ENCODE measurements at places on chromosomes 5 and 9.
A peak's percentile ranks its signal among the peaks of the same experiment; 100 is the strongest.

DNA sequence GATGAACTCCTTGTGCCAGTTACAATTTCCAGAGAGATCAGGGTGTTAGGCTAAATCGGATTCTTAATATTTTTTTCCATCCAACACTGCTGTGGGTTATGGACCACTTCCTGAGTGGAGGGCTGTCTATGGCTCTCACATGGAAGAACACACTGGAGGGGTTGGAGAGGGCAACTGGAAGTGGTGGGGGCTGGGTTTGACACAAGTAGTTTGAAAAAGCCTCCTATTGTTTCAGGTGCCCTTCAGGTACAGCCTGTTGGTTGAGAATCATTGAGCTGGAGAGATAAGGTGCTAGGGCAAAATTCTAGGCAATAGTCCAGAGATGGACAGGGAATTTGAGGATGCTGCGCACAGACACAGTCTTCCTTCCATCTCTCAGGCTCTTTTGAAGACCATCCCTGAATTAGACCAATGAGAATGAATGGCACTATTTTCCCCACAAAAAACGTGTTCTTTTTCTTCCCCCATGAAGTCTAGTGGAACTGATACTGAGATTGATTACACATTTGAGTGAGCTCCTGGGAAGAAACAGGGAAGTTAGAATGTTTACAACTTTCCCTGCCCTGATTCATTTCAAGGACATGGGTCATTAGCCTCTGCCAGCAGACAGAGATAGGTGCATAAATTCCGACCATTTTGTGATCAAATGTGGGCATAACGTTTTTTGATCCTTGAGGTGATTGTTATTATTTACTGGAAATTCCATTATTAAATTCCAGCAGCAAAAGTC is 87.7 kb downstream of the ACER2 start:
- DNase-seq = no peak

DNA sequence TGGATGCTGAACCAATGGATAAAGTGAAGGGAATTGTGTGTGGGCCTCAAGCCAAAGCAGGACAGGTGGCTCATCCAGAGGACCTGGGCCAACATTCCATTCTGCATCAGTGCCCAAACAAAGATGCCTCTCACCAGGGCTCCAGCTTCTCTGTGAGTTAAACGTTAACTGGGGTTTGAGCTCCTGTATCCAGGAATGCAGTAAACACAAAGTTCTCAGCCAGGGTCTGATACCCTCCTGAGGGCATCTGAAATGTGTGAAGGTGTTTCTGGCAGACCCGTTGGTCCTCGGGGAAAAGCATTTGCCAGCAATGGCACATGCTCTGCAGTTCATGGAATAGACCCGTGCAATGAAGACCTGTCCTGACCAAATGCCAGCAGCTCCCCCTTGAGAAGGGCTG is 33.9 kb upstream of the AOPEP start:
- DNase-seq = no peak

GRCh38 chr9:134366223-134367031 is 40.2 kb downstream of the RXRA start:
- no peak for DNase-seq

GRCh38 chr9:123757960-123758359 is 172.0 kb downstream of the DENND1A start:
- no peak for DNase-seq

GRCh38 chr5:78744951-78745534 is 96.5 kb upstream of the LHFPL2 start:
- no peak for DNase-seq

GRCh38 chr9:83964973-83965349 is 15.1 kb downstream of the HNRNPK start:
- DNase-seq = no peak

GRCh38 chr5:124605541-124605940 is 140.9 kb downstream of the ZNF608 start:
- no peak for DNase-seq

GRCh38 chr5:95283761-95284571 is 928 bp downstream of the MCTP1 start:
- peak; percentile 6 for DNase-seq

GRCh38 chr9:8809741-8810140 is 1010.2 kb upstream of the DMAC1 start:
- no peak for DNase-seq

DNA sequence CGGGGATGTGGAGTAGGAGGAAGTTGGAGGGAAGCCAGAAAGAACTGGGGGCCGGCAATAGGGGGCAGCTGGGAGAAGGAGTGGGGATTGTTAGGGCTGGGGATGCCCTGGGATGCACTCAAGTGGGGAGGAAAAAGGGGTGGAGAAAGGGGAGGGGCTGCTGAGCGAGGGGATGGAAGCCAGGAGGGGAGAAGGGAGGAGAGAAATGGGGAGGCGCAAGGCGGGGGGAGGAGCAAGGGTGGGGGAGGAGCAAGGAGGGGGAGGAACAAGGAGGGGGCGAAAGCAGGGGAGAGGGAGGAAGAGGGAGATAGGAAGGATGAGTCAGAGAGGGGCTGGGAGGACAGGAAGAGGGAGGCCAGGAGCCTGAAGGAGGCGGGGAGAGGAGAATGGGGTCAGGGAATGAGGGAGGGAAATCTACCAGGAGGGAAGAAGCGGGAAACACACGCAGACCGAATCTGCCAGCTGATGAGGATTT is 1.6 kb downstream of the IRX4 start:
- DNase-seq = no peak

- no peak for DNase-seq
Measured at GRCh38 chr9:129497005-129497812, 123.7 kb downstream of the C9orf50 start.

DNA sequence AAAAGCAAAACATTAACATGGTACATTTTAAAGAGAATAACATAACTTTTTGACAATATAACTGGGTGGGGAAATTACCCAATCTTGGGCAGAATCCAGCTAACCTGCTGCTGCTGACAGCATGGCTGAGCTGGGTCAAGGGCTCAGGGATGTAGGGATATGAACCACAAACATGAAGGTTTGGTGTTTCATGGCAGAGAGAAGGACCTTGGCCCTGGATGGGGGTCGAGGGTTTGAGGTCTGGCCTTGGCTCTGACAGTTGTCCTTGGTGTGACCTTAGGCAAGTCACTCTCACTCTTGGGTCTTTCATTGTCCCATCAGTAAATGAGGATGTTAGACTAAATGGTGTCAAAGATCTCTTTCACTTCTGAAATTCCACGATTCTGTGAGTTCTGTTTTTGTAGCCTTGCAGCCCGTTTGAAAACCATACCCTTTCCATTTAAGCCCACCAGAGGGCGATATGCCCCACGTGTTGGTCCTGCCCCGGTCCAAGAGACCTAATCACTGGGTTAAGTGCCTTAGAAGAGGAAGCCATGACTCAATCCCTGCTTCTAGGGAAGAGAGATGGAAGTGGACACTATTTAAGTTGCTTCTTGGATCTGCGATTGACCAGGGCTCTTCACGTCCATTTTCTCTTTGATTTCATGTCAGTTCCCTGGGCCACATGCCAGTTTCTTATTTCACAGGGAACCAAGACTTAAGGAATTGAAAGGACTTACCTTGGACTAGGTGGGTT is 56.8 kb upstream of the TEX48 start:
- DNase-seq = peak; percentile 79

DNA sequence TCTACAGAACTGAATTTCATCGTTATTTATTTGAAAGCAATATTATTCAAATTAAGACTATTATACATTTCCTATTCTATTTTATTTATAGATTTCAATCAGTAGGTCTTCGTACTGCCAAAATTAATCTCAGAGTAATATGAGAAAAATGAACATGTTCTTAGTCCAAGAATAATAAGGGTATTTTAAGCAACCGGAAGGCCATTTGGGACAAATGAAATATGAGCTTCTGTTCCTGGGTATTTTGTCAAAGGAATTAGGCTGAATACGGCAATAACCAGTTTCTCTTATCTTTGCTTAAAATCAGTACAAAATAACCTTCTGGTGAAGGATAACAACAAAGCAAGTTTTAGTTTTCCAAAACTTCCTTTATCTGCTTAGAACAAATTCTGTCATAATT is 410.3 kb upstream of the PRR16 start:
- no peak for DNase-seq

- DNase-seq = no peak
Measured at GRCh38 chr5:129112295-129112694, 17.7 kb downstream of the ISOC1 start.

DNA sequence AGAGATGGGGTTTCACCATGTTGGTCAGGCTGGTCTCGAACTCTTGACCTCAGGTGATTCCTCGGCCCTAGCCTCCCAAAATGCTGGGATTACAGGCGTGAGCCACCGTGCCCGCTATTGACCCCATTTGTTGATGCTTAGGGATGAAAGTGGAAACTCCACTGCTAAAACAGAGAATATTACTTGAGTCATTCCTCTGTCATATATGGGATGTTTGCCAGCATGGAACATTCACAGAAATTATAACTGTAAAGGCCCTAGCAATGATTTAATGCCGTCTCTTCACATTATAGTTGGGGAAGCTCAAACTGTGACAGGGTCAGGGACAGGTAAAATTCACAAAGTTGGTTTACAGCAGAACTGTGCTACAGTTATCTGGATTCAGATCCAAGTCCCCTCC is 94.5 kb downstream of the TMC1 start:
- DNase-seq = no peak

GRCh38 chr9:12775679-12776512 is 1.1 kb downstream of the LURAP1L start:
- no peak for DNase-seq

GRCh38 chr9:135295551-135296300 is 183.9 kb upstream of the PPP1R26 start:
- no peak for DNase-seq

GRCh38 chr5:60488466-60489130 is 211.4 kb downstream of the DEPDC1B start:
- no peak for DNase-seq

GRCh38 chr5:161545344-161546094 is 1.0 kb downstream of the GABRB2 start:
- DNase-seq = no peak

DNA sequence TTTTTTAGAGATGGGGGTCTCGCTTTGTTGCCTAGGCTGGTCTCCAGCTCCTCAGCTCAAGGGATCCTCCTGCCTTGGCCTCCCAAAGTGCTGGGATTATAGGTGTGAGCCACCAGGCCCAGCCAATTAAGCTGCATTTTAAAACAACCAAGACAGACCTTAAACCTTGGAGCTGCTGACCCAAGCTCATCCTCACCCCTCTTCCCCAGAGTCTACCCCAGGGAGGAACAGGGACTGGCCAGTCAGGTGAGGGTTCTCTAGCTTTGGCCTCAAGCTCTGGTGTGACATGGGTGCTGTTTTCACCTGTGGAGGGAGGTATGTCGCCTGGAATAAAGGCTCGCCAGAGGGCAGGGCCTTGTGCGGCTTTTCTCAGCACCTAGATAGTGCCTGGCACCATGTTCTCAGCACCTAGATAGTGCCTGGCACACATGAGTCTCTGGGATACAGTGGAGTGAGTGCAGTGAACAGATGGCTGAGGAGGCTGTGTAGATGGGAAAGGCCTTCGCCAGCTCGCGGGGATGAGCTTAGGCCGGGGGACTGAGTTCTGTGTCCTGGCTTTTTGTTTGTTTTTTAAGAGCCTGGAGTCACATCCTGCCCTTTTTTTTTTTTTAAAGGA is 7.4 kb downstream of the CDK9 start:
- no peak for DNase-seq

DNA sequence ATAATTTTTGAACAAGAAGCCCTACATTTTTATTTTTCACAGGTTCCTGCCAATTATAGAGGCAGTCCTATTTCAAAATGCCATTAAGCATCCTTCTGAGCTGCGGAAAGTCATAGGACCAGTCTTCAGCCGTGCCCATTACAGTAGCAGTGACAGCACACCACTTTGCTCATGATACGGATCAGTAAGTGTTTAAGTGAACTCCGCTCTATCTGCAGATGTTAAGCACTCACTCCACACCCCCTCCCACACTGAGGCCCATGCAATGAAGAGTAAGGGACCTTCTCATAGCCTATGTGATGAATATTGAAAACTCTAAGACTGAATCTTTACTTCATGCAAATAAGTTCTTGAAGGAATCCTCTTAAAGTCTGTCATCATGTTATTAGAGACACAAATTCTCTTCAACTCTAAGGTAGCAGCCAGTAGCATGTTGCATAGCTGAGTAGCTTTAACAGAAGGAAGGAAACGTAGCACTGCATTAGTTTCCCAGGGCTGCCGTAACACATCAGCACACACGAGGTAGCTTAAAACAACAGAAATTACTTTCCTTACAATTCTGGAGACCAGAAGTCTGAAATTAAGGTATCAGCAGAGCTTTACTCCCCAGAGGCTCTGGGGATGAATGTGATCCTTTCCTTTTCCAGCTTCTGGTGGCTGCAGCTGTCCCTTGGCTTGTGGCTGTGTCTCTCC is 20.3 kb upstream of the TAF11L2 start:
- DNase-seq = no peak

DNA sequence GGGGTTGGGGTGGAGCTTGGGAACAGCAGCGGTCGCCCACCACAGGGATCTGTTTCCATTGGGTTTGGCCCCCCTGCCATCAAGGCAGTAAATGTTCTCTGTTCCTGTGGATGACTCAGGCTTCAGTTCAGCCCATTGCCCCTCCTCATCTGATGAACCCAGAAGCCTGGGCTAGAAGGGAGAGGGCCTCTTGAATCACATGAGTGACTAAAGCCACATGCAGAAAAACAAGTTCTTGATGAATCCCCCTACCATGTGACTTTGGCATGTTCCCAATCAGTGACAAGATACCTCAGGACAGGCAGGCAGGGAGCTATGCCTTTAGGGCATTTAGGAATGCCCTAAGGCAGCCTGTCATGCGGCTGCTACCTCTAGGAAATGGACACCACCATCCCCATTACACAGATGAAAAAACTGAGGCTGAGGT is 2.5 kb downstream of the SH3PXD2B start:
- no peak for DNase-seq

GRCh38 chr9:2289263-2289662 is 274.1 kb downstream of the SMARCA2 start:
- DNase-seq = no peak

DNA sequence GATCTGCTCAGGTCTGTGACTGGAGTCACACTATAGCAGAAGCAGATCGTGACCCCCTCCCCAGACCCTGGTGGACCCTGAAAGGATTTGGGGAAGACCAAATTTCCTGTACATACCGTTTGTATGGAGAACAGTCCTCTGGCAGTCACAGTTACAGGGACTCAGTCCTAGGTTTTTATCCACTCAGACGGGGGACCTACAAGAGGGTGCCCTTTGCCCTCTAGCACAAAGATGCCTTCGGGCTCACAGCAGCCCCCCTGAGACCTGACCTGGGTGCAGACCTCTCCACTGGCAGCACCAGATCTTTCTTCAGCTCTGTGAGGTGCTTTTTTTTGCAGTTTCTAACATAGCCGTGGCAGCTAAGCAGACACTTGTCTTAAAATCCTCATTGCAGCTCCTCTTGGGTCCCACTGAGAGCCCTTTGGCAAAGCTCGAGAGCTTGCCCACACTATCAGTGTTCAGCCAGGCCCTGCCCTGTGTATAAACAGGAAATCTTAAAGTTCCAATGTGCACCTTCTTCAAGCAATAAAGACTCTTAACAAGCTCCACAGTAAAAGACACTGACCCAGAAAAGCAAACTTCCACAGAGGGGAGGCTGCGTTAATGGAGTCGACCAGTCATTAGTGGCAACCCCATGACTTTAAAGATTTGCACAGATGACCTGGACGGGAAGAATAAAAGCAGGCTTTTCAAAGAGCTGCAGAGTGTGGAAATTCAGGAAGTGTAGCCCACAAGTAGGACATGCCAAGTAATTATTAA is 71.8 kb upstream of the LHFPL2 start:
- no peak for DNase-seq
